ENCODE measurements at places on chromosomes 1 and 21.

DNA sequence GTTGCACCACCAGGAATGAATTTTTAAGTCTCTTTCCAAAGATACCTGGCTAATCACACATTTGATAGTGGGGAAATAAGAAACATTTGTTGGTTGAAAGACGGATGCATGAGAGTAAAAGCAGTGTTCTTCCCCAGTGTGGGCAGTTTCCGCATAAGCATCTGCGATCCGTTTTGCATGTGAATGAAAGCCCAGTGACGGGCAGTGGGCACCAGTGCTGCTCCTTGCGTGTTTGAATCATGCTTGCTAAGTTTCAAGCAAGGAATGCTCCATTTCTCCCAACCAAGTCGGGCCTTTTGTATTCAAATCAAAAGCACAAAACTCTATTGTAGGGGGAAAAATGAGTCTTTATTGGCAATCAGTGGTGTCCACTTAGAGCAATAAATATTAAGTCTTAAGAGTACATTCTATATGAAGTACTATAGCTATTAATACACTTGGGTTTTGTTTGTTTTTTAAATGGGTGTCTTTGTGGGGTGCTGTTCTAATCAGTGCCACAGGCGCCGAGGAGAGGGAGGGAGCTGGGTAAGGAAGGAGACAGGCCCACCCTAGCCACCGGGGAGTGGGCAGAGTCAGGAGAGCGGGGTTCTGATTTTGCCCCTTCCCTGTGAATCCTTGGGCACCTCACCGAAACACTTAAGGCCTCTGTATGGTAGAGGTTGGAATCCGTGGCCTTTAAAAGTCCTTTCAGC is 750 bp upstream of the PTGFRN start:
- no peak for DNase-seq

DNA sequence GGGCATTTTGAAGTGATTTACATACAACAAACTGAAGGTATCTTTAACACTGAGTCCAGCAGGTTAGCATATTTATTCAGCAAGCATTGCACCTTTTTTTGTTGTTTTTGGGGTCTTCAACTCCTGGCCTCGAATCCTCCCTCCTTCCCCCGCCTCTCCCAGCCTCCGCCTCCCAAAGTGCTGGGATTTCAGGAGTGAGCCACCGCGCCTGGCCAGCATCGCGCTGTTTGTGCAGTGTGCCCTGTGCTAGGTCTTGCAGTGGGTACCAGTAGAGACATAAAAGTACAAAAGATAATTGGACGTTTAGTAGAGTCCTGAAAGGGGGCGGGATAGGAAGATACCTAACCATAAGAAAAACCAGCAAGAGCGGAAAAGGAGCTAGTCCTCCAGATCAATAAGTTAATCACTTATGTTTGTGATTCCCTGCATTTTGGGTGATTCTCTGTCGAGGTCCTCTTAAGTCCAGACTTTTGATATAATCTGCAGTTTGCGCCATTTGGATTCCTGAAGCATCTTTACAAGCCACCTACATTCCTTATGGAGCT is 111.8 kb downstream of the OSBPL9 start:
- no peak for DNase-seq

DNA sequence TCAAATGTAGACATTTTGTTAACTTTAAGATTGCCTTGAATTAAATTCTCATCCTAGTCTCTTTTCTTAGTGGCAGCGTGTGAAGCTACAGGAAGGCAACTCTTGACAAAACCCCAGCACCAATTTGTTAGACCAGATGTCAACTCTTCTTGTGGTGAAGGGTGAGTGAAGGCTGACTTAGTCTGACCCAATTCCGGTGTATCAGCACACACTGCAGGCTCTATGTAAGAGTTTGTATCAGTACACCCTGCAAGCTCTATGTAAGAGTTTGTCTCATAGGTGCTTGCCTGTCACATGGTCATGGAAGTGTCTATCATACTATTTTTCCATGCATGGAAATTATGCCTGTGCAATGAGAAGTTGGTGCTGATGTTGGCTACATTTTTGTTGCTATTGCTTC is 16.8 kb downstream of the CR2 start:
- no peak for DNase-seq

GRCh38 chr1:108050911-108051629 is 86.1 kb upstream of the VAV3 start:
- DNase-seq: no peak

- no peak for DNase-seq
Observed at GRCh38 chr21:20445971-20446370, 552.2 kb upstream of the NCAM2 start.
